Caudate nucleus (tissue), 63 donors: ENCODE measurements at places on chromosomes 6 and 20.

DNA sequence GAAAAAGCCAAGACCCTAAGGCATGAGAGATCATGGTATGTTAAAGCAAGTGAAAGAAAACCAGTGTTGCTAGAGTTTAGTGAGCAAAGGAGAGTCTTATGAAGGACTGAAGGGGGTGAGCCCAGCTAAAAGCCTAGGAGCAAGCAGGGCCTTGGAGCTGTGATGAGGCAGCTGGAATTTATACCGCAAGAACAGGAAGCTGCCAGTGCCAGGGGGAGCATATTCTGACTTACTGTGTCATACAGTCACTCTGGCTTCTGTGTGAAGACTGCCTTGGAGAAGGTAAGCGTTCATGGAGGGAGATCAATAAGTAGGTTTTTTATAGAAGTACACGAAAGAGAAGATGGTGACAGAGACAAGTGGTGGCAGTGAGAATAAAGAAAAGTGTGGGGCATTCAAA, 308.9 kb upstream of the THEMIS start:
- no peak for DNase-seq

DNA sequence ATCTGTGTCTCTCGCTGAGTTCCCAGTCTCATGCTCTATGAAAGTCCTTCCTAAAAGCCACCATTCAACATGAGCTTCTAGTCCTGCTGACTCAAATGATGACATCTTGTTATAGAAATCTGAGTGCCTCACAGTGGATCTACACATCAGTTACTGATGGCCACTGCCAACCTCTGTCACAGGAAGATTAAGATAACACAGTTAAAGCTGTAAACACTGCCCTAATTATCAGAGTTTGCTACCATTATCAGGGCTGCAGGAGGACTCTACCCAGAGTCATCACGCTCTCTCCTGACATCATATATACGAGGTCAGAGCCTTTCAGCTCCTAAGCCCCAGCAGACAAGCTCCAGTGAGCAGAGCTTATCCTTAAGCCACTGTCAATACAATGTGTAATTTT, 63.2 kb downstream of the HIVEP2 start:
- no peak for DNase-seq

DNA sequence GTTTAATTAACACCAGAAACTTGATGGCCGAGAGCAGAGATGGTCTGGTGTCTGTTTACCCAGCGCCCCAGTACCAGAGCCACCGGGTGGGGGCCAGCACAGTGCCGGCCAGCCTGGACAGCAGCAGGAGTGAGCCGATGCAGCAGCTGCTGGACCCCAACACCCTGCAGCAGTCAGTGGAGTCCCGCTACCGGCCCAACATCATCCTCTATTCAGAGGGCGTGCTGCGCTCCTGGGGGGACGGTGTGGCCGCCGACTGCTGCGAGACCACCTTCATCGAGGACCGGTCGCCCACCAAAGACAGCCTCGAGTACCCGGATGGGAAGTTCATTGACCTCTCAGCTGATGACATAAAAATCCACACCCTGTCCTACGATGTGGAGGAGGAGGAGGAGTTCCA, 73.7 kb downstream of the SYNDIG1 start:
- DNase-seq = no peak

GRCh38 chr6:133341607-133342158, 100.5 kb downstream of the EYA4 start:
- DNase-seq = no peak

GRCh38 chr6:97717086-97717485, 434.1 kb upstream of the MMS22L start:
- DNase-seq = no peak

- no peak for DNase-seq
Measured at GRCh38 chr6:131042664-131043063, 20.4 kb downstream of the EPB41L2 start.

DNA sequence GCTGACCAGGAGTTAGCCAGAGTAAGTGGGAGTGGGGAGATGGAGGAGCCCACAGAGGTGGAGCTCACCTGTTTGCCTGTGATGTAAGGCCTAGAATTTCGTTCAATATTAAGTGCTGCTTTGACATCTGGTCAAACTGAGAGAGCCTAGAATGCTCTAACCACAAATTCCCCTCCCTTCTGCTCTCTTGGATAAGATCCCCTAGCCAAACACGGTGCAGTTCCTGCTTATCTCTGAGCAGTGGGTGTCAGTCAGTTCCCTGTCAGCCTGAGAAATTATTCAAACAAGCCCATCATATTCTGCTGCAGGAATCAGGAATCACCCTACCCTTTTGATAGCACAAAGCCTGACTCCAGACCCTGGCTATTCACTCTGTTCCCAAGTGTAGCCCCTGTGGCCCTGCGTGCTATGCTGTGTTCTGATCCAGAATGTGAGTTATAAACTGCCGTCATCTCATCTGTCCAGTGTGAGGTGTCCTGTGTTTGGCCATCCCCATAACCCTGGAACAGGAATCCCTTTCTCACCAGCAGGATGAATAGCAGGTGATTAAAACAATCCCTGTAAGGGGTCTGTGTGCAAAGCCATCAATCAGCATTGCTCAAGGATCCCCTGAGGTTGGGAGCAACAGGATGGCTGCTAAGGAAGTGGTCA, 31.8 kb upstream of the ZNF133 start:
- no peak for DNase-seq

DNA sequence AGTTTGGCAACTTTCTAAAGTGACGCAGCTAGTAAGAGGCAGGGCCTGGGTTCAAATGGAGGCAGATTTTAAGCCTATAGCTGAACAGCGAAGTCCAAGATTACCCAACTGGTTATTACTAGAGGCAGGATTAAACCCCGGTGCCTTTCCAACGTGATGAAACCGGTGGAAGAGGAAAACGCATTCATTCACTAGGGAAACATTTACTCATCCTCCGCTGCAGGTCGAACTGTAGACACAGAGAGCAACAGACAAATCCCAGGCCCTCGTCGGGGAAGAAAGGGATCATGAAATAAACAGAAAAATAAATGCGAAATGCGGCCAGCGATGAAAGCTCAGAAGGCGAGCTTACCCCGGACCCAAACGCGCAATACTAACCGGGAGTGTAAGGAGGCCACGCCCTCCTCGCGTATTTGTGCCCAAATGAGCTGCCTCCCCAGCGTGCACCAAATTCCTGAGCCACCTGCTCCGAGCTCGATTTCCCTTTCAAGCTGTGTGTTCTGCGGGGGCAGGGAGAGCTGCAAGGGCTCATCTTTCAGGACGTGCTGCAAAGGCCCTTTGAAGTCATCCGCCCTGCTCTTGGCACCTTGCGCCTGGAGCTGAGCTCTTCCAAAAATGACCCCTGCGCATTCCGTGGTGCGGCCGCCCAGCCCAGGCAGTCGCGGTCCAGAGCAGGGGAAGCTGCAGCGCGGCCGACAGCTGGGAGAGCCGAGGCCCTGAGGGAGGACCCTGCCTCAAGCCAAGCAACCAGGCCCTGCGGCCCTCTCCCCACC, 46.9 kb downstream of the PDYN start:
- DNase-seq = no peak

GRCh38 chr6:79416931-79417330, 120.3 kb downstream of the LCA5 start:
- DNase-seq = no peak

GRCh38 chr20:62958388-62959100, 6.0 kb downstream of the SLC17A9 start:
- DNase-seq = no peak

GRCh38 chr6:44176762-44177509, 18.3 kb downstream of the CAPN11 start:
- DNase-seq = no peak

DNA sequence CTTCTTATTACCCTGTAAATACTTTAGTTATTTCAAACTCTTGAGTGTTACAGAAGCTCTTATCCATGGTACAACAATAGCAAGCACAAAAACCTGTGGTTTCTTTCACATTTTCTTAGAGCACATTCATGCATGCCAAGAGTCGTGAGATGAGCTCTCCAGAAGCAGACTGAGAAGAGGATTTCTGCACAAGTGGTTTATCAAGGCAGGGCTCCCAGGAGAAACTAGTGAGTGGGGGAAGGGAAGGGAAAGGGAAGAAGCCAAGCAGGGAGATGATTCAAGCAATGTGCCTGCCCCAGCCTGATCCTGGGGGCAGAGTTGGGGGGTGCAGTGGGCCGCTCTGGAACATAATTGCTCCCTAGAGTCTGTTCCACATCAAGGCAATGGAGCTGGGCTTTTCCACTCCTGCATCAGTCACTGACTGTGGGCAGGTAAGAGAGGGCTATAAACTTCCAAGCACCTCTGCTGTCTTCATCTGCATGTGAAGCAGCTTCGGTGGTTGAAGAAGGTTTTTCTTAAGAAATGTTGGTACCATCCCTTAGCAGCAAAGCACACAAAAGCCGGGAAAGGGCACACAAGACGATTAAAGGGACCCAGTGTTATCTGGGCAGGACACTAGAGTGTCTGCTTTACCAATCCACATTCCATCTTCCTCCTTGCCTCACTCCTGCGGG, 152.1 kb downstream of the PLCB4 start:
- DNase-seq = no peak

GRCh38 chr6:29797135-29797534, 30.5 kb upstream of the HLA-G start:
- DNase-seq = no peak

DNA sequence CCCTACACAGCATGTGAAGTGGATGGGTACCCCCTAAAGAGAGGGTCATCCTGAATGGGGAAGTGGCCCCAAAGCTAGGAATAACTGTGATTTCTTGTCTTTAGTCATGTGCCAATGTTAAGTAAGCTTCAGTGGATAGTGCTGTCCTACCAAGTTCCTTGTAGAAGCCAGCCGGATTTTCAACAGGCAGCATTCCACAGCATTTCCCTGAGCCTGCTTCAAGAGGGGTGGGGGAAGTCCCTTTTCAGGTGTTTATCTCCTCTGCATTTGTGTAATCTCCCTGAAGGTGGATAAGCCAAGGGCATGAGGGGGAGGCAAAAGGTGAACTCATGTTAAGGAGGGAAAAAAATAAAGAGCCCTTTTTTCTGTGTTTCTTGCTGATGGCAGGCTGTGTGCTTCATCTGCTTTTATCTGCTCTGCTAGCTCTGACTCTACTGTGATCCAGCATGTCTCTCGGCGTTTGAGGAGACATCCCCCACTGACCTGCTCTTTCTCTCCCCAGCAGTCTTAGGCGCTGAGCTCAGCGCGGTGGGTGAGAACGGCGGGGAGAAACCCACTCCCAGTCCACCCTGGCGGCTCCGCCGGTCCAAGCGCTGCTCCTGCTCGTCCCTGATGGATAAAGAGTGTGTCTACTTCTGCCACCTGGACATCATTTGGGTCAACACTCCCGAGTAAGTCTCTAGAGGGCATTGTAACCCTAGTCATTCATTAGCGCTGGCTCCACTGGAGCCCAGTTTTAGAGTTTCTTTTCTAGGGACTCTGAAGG, 1.9 kb downstream of the EDN1 start:
- no peak for DNase-seq

DNA sequence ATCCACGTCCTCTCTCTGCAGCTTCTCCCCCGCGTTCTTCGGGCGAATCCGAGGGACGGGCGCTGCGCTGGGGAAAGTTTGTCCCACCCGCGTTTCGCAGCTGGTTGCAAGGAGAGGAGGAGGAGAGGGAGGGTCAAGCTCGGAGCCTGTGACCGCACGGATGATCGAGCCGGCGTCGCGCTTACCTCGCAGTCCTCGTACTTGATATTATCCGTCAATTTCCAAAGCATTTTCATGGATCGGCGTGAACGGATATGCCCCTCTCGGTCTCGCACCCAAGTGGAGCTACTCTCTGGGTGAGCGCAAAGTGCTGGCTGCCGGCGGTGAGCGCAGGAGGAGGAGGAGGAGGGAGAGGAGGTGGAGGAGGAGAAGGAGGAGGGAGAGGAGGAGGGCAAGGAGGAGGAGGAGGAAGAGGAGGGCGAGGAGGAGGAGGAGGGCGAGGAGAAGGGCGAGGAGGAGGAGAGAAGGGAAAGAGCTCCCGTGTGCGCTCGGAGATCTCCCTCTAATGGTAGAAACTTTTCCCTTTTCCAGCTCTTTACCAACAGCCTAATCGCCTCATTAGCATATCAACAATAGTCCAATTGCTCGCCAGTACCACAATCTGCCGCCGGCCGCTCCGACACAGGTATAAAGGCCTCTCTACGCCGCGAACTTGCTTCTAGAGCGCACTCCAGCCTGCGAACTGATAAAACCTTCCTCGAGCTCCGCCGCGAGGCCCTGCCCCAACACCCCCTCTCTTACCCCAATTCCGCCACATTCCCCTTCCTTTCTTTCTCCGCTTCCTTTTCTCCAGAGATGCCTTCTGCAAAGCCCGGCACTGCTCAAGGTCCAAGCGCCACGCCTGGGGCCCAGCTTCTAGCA, at the start of gene TFAP2A:
TSS of gene TFAP2A (minus strand) at position 319 of the 861 bp plus-strand sequence. CDS start at position 236, 83 bp downstream.
- no peak for DNase-seq

- no peak for DNase-seq
Measured at GRCh38 chr6:111411978-111412566, 70.9 kb downstream of the REV3L start.

- no peak for DNase-seq
Measured at GRCh38 chr6:160462116-160462515, 113.9 kb downstream of the SLC22A3 start.

GRCh38 chr20:57256205-57256604, 10.2 kb downstream of the BMP7 start:
- no peak for DNase-seq

DNA sequence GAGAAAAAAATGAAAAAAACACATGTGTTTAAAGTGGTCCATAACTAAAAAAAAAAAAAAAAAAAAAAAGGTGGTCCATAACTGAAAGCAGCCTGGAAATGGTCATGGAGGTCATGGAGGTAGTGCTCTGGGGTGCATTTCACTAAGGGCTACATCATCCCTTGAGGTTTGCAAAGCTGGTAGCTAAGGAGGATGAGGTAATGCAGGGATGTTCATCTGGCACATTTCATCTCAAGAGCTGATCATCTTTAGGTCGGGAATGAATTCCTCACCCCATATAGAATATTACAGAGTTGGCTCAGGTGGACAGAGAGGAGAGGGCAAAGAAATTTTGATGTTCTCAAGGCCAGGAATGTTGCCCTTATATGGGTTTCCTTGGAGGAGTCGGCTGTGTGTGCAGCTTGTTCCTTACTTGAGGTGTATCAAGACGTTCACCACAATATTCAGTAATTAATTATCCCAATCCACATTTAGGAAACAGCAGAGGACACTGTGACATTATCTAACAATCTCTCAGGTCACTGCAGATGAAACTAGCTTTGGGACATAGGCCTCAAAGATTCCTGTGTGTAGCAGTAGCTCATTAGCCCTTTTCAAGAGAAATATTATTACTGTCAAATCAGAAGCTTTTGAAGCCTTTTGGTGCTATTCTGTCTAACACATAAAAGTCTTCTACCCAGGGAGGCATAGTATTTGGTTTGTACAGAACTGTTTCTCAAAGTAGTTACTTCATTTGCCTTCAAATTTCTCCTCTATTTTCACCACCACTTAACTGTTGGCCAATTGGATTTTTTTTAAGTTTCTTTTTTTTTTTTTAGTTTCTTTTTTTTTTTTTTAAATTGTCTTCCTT, 46.8 kb downstream of the CYP24A1 start:
- DNase-seq = no peak

DNA sequence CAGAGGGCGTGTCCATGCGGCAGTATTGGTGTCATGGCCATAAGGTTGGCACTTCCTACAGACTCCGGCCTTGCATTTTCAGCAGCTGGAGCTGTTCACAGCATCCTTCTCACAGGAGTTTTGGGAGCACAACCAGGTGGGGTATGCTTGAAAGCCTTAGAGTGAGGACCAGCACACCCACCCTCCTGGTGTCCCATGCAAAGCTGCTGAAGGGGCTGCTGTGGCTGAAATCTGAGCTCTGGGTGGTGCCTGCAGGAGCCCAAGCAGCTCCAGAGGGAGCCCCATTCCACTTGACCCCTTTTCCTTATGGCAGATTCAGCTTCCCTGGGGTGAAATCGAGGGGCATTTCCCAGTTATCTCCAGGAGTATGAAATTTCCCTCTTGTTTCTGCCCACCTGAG, 74.0 kb upstream of the BHLHE23 start:
- no peak for DNase-seq
